ENCODE measurements at places on chromosomes 3 and 15.

GRCh38 chr3:143855183-143855582, 6.9 kb upstream of the SLC9A9 start:
- no peak for DNase-seq

- DNase-seq = no peak
Measured at GRCh38 chr3:63069806-63070475, 194.7 kb upstream of the CADPS start.

DNA sequence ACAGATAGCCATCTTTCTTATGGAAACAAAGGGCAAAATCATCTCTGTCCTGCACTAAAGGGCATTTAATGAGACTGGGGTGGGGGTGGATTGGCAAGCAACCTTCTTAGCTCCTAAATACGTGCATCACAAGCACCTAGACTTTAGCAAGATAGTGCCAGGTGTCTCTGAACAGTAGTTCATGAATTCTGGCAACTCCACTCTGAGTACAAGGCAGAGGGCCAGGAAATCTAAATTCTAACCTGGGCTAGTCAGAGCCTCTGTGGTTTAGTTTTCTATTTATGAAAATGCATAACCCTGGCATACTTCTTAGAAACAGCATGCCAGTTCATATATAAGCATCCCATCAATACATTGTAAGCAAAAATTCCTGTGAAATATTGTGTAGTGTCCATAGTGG, 788.5 kb downstream of the MCTP2 start:
- no peak for DNase-seq

DNA sequence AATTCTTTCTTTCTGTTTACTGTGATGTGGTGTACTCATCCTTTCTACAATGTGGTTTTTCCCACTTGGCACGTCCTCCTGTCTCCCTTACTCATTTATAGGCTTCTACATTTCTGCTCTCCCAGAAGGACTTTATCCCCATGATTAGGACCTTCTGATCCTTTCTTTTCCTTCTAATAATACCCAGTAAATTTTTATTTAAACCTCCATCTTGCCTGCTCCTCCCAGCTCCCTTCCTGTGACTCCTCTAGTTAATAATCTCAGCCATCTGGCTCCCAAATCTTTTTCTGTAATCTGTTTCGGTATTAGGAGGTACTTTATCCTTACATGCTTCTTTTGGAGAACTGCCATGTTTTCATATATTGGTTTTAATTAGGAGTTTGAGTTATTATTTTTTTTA, 11.2 kb upstream of the P2RY1 start:
- no peak for DNase-seq

DNA sequence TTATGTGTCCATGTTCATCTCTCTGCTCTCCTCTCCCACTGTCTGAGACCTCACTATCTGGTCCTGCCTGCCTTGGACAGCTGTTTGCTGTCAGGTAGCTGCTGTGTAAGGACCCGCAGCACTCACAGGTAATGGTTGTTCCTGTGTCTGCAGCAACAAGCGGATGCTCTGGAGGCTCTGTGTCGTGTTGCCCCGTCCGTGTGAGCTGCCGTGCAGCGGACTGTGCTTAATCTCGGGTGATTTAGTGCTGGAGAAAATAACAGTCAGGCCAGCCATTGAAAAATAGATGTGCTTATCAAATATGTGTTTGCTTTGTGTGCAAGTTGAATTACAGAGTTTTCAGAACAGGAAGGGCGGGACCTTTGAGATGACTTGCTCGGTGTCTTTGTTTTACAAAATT, 121.4 kb downstream of the GABRG3 start:
- DNase-seq = no peak

GRCh38 chr3:114446600-114446999, 152.8 kb downstream of the TIGIT start:
- no peak for DNase-seq

DNA sequence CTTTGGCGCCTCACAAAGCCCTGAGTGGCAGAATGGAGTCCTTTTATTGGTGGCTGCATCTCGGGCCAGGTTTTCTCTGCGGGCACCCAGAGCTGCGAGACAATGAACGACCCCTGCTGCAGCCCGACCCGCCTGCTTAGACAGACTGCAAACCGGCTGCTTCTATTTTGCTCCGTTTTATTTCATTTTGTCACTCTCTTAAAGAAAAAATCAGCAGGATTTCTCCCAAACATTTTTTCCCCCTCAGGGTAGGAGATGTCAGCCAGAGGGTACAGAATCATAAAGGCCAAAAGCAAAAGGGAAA, 64.8 kb downstream of the OXNAD1 start:
- no peak for DNase-seq

- peak; percentile 98 for DNase-seq
Measured at GRCh38 chr3:194091141-194091540, 44.8 kb upstream of the HES1 start.

DNA sequence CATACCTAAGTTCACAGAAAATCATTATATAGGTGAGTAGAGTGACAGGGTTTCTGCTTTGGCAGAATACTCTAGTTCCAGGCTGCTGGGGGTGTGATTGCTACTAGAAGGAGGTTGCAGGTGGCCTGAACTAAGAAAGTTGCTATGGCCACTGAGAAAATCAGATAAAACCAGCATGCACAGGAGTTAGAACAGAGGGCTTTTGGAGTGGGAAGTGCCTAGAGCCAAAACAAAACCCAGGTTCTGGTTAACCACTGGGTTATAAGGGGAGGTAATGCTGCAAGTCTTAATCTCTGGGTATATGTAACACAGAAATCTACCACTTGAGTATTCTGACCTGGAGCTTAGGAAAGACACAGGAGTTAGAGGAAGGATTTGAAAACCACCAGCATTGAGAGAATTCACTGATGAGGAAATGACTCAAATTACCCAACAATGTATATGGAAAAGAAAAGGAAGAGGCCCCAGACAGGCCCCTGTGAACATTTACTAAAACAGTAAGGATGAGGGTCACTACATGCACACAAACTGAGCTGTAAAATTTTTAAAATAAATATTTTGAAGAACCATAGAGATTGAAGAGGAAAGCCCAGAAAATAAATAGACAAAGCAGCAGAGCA, 60.0 kb downstream of the PLOD2 start:
- no peak for DNase-seq

DNA sequence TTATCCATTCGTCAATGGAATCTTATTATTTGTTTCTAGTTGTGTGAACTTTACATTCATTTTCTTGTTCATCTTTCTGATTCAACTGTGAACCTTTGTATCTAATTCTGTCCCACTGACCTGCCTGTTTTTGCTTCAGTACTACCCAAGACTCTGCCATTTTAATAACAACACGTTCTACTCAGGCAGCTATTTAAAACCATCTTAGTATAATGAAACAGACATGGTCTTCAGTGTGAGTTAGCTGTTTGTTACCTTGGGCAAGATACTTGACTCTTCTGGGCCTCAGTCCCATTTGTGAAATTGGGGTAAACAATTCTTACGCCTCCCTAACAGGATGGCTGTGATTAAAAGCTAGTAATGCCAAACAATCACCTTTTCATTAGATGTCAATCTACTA, 1.6 kb downstream of the BTBD1 start:
- no peak for DNase-seq

DNA sequence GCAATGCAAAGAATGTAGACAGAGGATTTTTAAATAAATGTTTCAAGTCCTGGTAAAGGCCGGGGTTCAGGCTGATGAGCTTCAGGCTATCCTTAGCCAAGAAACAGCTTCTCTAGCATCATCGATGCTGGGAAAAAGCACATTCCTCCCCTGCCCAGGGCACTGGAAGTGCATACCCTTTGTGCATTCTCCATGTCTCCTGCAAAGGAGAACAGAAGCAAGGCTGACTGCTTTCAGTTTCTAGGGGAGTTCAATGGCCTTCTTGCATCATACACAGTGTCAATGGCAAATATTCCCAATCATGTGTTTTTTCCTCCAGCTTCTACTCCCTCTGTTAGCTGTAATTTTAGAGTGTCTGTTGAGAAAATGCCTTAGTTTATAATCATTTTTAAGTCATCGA, 59.9 kb downstream of the GPR176 start:
- peak; percentile 93 for DNase-seq

GRCh38 chr15:83956887-83957286, 278.7 kb upstream of the GOLGA6L4 start:
- DNase-seq = no peak

DNA sequence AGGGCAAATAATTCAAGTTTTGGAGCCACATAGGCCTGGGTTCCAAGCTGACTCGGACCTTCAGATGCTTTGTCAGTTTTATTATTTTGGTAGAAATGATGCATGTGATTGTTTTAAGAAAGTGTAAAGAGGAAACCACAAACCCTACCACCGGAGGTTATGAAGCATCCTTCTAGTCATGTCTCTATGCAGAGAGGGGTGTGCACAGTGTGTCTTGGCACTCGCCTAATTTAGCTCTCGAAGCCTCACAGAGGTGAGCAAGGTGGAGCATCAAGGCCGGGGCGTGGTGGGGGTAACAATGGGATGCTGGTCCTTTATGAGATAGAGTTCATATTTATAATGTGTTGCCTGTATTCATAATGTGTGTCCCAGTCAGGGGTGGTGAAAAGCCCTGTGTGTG, 63.7 kb upstream of the SMAD6 start:
- DNase-seq = no peak

DNA sequence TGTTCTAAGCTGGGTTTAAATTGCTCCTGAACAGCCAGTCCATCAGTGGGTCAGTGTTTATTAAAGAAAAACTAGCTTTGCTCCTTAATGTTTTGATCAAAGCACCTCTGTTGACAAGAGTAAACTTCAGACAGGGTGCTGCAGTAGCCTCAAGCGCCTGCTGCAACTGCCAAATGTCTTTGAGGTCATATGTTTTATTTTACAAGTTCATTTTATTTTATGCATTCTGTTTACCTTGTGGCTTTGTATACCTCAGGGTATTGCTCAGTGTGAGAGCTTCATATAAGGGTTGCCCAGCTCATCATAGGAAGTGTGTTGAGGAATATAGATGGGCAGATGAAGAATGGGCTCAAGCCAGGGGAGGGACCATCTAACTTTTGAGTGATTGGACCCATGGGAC, 8.5 kb downstream of the MYZAP start:
- no peak for DNase-seq

DNA sequence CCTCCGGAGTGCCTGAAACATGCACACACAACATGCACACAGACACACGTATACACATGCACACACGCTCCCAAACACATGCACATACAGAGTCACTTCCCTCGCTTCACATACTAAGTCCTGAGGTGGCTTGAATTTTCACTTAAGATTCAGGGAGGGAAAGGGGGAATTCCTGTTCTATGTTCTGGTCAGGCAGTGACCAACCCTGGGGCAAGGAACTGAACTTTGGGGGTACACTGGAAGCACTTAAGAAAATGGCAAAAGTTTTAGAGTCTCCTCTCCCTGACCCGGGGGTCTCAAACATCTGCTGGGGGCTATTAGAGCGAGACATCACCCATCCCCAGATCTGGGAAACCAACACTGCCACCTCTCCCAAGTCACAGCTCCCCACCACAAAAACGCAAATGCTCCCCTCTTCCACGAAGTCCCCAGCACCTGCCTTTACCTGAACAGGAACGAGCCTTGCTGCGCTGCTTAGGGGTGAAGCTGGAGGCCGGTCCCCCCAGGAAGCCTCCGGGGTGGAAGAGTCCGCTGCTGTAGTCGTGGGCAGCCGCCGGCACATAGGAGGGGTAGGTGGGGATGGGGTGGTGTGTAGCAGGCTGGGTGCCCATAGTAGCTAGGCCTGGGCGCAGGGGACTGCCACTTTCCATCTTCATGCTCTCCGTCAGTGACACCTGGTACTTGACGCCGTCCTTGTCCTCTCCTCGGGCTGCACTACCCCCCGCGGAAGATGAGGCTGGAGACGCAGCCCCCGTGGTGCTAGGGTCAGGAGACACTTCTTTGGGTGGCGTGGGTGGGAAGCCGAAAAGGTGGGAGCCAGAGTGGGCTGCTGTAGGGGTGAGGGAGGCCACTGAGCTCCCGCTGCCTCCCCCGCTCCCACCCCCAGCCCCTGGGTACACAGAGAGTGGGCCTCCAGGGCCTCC, 7.5 kb downstream of the GATA2 start:
- no peak for DNase-seq

- DNase-seq = peak; percentile 18
Measured at GRCh38 chr3:76051145-76051544, 265.8 kb upstream of the ZNF717 start.

- DNase-seq = no peak
Measured at GRCh38 chr3:78732471-78732870, 1035.3 kb downstream of the ROBO1 start.

GRCh38 chr15:38029736-38030135, 95.3 kb downstream of the TMCO5A start:
- DNase-seq = no peak

DNA sequence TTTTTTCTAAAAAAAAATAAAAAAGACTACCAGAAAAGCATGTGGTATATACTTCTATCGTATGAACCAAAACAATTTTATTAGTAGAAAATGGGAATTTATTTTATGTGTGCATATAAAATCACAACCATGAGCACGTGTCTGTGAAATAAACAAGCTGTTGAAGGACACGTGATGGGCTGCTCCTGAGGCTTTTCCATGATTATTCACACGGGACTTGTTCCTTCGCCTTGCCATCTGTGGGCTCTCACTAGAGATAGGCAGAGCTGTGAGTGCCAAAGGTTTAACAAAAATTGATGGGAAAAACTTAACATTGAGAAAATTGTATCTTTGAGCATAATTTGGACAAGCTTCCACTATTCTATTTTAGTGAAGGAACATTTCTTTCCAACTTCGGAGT, 12.4 kb upstream of the ETV5 start:
- no peak for DNase-seq

GRCh38 chr3:119570229-119570628, 9.1 kb upstream of the ADPRH start:
- DNase-seq = no peak

DNA sequence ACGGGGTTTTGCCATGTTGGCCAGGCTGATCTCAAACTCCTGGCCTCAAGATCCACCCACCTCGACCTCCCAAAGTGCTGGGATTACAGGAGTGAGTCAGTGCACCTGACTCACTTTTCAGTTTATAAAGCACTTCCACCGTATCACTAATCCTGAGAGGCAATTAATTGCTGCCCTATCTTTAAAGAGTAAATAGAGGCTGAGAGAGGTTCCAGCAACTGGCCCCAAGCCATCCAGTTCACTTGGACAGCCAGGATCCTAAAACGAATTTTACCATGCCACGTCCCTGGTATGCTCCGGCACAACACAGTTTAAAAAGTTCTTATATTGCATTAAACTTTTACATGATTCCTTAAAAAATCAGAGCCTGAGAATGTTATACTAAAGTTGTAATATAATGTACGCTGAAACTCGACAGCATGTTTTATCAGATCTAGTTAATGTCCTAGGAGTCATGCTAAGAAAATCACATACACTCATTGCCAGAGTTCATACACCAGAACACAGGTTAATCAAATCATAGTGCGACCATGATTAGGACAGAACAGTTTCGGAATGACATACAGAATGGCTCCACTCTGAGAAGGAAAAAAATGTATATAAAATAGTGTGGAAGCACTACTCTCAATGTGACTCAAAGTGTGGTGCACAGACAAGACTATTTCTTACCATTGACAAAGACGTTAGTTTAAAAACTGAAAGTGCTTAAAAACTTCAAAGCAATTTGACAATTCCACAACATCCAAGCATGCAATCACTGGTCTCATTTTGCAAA, 125.4 kb downstream of the ULK4 start:
- DNase-seq = peak; percentile 12

Measured in renal cortical epithelial cell (primary cell).